Type B pancreatic cell (in vitro differentiated cells): ENCODE measurements at places on chromosomes 13 and 19.

GRCh38 chr13:94896719-94897317 lies 184.5 kb upstream of the SOX21 start:
- DNase-seq = no peak

DNA sequence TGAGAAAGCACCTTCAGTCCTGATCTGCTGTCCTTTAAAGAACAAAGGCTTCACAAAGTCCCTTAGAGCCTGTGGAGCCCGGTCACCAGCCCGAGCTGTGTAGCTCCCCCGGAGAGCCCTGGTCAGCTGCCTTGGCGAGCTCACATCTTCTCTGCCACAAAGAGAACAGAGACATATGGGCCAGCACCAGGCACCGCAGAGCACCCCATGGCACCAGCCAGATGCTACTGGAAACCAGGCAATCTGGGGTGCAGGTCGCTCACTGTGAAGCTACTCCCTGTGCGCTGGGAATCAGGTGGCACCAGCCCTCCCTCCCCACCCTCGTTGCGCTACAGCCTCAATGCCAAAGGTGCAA lies 44.3 kb upstream of the F7 start:
- no peak for DNase-seq

DNA sequence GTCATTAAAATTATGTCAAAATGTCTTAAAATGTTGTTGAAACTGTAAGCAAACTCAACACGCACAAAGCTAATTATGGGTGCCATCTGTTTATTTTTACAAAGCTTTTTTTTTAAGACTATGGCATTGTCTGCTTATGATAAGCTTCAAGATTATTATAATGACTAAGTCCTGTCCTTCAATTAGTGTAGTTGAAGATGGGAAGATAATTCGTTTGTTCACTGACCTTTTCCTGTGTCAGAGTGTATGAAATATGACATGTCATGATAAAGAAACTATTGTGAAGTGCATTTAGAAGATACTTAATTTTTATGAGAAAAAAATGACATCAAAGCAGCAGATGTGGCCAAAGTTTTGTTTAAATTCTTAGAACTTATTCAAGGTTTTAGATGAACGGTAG lies 211.3 kb downstream of the PCCA start:
- DNase-seq = no peak

DNA sequence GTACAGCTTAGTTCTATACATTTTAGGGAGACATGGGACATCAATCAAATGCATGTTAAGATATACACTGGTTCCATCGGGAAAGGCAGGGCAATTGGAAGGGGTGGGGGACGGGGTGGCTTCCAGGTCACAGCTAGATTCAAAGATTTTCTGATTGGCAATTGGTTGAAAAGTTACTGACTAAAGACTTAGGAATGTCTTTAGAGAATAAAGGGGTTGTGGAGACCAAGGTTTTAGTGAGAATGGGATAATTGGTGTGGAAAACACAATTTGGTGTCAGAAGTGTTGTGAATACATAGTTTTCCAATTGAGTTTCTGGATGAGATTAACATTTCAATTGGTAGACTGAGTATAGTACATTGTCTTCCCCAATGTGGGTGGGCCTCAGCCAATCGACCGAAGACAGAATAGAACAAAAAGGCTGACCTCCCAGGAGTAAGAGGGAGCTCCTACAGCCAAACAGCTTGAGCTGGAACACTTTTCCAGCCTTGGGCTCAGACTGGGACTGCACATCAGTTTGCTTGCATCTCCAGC lies 988 bp upstream of the CCDC169 start:
- DNase-seq = no peak

DNA sequence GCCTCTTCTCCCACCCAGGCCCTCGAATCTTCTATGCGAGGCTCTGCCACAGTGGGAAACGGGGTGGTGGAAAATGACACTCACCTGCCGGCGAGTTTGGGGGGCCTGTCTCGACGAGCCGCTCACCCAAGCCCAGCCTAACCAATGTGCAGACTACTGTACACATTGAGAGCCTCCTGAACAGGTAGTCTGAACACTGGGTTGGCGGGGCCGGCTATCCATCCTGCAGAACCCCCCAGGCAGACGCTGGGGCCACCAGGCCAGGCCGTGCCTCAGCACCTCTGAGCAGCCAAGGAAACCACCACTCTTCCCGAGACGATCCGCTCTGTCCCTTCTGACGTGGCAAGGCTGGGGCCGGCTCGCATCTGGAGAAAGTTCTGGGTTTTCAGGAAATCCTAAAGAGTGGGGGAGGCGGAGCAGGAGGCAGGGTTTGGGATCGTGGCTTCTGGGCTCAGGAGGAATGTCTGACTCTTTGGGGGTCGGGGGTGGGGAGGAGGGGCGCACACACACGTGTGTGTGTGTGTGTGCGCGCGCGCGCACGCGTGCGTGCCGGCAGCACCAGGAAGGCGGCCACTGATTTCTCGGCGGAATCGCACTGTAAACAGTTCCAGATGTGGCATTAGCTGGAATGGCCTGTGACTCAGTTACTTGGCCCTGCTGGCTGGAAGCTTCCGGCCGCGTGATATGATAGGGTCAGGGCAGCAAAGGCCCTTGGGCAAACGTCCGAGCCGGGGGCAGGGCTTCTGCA lies 18.5 kb downstream of the TMED1 start:
- no peak for DNase-seq

DNA sequence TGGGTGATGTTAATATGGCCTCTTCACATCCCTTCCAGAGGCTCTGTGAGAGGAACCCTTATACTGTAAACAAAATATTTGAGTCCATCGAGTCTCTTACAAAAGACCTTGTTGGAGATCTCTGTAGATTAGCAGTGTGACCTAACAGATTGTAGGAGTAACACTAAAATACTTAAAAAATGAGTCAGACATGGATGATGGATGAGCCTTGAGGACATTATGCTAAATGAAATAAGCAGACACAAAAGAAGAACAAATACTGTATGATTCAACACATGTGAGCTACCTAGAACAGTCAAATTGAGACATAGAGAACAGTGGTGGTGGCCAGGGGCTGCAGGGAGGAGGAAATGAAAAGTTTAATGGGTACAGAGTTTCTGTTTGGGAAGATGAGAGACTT lies 152.2 kb upstream of the UBL3 start:
- no peak for DNase-seq

GRCh38 chr13:108142702-108143436 lies 72.5 kb downstream of the LIG4 start:
- DNase-seq = no peak

DNA sequence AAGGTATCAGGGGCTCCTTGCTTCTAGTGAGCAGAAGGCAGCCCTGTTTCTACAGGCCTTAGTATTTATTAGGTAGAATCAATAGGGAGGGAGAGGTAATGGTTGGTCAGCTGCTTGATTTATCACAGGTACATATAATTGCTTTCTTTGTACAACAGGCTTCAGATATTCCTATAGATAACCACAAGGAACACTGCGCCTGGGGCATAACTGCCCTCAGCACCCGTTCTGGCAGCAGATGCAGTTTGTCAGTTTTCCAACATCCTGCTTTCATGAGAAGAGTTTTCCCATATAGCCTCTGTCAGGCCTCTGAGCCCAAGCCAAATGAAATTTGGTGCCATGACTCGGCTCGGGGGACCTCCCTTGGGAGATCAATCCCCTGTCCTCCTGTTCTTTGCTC lies 12.4 kb upstream of the ZNF486 start:
- DNase-seq = no peak

GRCh38 chr13:73480779-73481559 lies 422.2 kb downstream of the KLF5 start:
- no peak for DNase-seq
